ENCODE measurements at places on chromosomes 2 and 18.

DNA sequence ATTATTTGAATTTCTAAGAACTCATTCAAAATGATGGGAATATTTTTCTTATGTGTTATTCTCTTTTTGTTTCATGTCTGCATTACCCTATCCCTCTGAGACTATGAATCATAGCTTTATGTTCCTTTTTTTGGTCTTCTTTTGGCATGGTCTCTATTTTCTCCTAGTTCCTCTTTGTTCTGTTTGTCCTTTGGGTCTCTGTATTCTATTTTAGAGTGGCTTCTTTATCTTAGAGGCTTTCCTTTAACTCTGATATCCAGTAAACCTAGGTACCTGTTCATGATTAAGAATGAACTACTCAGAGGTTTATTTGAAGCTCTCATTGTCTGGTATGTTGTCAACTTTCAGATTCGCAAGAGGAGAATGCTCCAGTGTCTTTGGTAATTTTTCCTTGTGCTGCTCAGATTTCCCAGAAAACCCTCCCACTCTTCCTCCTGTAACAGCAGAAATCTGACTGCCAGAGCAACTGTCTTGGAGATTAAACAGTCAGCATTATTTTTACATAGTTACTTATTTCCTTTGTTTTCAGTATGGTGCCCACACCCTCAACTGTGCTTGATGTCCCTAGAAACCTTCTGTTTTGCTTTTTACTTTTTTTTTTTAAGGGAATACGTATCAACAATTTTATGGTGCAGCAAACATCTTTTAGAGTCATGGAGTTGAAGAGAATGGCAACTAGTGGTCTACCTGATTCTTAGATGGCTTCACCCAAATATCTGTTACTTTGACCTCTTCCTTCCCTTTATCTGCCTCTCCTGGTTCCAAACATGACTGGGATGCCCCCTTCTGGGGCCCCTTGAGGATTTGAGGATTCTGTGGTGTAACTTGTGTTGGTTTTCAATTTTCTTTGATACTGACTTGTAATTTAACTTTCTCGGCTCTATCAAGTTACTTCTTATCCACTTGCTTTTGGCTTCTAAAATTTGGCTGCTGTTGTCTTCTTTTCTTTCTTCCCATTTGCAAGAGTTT is 92.0 kb downstream of the DPP10 start:
- DNase-seq = no peak

DNA sequence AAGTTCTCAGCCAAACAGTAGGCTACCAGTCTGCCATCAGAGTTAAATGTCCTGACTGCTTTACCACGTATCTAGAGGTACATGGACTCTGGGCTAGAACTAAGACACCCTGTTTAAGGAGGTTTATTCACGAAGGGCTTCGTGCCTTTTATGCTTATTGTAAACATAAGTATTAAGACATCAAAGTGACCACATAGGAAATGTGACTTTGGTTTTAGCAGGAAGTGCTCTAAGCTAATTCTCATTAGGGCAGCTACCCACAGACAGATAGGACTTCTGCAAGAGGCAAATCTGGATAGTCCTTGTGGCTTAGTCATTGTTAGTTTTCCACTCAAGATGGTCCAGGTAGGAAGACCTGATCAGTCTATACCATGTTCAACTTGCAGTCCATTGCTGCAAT is 233.3 kb upstream of the MGAT5 start:
- no peak for DNase-seq

GRCh38 chr2:109692013-109692743 is 78.0 kb downstream of the SOWAHC start:
- DNase-seq = no peak

DNA sequence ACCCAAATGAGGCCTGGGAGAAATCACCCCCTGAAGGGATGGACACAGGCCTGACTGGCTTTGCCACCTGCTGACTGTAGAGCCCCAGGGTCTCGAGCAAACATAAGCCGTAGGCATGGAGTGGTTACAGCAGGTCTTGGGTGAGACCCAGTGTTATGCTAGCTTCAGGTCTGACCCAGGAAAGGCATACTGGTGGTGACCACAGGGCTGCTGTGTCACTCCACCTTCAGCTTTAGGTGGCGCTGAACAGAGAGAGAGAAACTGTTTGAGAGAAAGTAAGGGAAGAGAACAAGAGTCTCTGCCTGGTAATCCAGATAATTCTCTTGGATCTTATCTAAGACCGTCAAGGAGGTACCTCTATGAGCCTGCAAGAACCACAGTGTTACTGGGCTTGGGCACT is 1544.2 kb upstream of the TMEFF2 start:
- DNase-seq = no peak

DNA sequence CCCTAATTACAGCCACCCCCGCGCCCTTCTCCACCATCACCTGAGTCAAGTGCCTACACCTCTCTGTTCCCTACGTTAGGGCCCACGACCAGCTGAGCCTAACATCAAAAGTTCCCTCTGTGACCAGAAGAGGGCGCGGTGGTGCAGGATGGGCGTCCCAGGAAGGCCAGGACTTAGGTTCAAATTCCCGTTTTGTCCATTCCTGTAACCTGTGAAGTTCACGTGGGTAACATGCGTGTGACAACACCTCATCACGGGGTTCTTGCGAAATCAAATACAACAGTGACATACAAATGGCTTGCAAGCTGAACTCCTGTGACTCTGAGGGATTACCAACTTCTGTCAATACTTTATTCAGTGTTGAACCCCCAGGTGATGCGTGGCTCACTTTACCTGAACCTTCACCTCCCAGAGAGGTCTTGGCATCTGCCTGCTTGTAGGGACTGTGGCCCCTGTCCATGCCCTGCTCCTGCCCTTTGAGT is 207.9 kb downstream of the ARL4C start:
- DNase-seq = peak; percentile 75

DNA sequence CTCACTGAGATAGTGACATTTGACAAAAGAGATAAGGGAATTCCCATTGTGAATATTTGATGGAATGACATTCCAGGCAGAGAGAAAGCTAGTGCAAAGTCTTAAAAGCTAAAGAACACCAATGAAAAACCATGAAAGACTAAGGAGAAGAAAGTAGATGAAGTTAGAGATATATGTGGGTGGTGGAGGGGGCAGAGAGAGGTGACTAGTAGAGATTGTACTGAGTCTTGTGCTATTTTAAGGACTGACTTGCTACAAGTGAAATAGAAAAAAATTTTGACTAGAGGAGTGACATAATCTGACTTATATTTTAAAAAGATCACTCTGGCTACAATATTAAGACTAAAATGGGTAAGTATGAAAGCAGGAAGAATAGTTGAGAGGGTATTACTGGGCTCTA is 35.3 kb upstream of the GULP1 start:
- DNase-seq = no peak

- DNase-seq = no peak
Measured at GRCh38 chr2:44130441-44130840, 38.2 kb upstream of the PPM1B start.

DNA sequence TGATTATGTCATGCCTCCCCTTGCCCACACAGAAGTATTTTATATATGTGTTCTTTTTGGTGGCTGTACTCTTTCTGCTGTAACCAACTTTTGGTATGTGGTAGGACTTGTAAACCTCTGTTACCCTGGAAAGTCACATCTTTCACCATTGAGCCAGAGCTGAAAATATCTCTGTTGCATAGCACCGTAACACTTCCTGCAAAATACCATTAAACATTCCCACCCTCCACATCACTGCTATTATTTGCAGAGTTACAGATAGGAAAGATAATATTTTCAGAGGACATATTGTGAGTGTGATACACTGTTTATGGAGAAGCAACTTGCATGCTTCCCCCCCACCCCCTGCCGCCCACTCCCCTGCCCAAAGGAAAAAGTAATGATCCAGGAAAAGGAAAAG is 44.8 kb downstream of the CAB39 start:
- no peak for DNase-seq

- no peak for DNase-seq
Measured at GRCh38 chr2:37189452-37190153, 1.1 kb upstream of the SULT6B1 start.

GRCh38 chr18:23406271-23406787 is 46.8 kb upstream of the RIOK3 start:
- no peak for DNase-seq

GRCh38 chr2:120787822-120788700 is 52.4 kb downstream of the GLI2 start:
- DNase-seq = no peak

DNA sequence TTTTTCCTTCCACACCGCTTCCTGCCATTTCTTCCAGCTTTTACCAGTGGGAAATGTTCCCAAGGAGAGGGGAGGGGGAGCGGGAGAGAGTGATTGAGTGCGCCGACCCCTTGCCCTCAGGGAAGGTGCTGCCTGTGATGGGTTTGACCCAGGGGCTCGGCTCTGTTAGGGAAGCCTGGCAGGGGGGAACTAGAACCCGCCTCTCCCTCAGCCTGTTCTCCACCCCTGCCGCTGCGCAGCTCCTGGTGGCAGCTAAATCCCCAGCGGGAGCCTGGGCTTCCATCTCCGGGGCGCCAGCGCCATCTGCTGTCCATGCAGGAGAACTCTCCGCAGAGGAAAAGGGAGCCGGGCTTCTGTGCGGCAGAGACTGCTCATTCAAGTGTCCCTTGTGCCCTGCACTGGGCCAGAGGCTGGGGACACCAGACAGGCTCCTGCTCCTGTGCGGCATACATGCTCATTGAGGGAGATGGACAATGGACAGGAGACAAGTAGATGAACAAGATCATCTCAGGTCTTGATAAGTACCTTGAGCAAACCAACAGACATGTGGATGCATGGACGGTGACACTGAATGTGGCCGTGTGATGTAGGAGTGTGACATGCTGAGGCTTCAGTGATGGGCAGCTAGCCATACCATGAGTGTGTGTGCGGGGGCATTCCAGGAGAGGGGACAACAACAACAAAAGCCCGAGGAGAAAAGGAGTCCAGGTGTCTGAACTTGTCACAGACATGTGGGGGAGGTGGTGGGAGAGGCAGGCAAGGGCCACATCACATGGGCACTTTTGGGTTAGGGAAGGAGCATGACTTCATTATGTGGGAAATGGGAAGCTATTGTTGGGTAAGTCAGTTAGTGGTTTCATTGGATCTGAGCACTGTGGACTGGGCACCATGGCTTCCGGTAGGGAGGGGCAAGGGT is 13.3 kb downstream of the CHPF start:
- DNase-seq = peak; percentile 85

DNA sequence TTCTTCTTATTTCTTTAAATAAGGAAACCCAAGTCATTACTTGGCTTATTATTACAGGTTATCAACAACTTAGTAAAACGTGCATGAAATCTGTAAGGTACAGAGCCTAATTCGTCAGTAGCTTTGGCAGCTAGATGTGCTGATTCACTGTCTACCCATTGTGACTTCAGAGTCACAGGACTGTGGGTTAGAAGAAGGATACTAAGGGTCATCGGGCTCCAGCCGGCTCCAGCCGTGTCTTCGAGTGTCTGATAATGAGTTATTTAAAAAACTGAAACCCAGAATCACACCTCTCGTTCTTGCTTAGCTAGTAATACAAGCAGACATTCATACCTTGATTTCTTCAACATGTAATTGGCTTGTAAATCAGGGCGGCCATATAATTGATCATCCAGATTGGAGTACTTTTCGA is 170.5 kb downstream of the FMNL2 start:
- no peak for DNase-seq

DNA sequence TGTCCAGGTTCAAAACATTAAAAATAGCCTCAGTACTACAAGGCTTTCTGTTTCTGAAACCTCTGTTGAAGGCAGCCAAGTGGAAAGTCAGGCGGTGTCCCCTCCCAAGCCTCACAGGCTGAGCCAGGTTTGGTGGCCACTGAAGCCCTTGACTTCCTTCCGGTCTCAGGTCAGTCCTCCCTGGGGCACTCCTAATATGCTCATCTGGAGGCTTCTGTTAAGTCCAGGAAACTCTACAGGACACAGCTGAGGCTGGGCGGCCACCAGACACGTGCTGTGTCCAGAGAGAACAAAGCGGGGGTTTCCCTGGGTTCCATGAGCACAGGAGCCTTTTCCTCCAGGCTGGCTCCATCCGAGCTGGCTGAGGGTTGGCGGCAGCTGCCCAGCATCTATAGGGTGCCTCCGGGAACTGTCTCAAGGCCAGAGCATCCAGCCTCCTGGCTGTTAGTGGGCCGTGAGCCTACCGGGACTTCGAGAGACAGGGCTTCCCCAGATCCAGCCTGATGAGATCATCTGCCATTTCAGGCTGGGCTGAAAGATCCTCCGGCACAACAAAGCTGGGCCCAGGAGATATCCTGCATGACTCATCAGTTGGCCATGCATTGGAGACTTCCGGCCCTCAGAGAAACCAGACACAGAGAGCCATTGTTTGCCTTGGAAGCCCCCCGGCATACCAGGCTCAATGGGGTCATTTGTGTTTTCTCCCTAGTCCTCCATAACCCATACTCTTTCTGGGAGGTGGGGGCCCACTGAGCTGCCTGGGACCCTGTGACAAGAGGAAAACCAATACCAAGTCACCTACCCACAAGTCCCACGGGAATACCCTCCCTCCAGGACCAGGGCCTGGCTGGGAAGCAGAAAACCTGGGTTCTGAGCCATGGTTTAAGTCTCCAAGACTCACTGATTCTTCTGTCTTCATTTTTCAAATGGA is 71.7 kb downstream of the HS1BP3 start:
- DNase-seq = no peak

DNA sequence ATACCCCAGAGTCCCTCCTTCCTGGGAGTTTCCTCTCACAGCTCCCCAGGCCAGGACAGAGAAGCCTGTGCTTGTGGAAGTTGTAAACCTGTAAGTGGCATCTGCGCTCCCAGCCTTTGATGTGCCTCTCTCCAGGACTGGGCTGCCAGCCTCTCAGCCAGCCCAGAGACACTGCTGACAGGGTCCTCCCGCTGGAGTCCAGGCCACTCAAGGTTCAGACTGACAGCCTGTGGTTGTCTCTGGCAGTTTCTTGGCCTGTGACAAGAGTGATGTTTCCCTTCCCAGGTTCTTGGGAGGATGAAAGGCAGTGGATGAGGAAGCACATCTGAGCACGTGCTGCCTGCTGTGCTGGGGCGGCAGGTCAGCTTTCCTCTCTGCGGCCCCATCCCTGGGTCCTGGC is 3.0 kb downstream of the SLC35F6 start:
- DNase-seq = no peak

GRCh38 chr2:227153758-227154486 is 10.1 kb downstream of the COL4A4 start:
- no peak for DNase-seq

GRCh38 chr2:20604401-20604911 is 46.4 kb downstream of the HS1BP3 start:
- DNase-seq = no peak

GRCh38 chr2:70516596-70516995 is 37.0 kb downstream of the TGFA start:
- DNase-seq = no peak

- DNase-seq = no peak
Measured at GRCh38 chr2:136917411-136917881, 152.1 kb downstream of the THSD7B start.

- no peak for DNase-seq
Measured at GRCh38 chr2:142857256-142858164, 20.0 kb upstream of the KYNU start.

DNA sequence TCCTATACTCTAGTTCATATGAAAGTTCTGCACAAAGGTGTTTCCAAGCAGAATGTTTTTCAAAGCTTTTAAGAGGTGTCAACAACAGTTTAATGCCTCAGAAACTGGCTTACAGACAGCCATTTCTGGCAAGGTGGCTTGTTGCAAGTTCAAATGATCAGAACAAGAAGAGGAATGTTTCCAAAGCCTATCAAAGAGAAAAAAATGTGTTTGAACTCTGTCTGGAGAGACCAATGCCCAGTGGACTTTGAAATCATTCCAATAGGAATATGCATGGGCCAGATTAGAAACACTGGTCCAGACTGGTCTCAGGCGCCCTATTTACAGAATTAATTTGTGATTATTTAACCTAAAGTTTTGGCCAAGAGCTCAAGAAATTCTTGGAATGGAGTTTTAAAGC is 106.2 kb downstream of the CPS1 start:
- no peak for DNase-seq

- DNase-seq = no peak
Measured at GRCh38 chr2:39787950-39788349, 8.9 kb upstream of the THUMPD2 start.
